ENCODE measurements at places on chromosomes 7 and 10.

DNA sequence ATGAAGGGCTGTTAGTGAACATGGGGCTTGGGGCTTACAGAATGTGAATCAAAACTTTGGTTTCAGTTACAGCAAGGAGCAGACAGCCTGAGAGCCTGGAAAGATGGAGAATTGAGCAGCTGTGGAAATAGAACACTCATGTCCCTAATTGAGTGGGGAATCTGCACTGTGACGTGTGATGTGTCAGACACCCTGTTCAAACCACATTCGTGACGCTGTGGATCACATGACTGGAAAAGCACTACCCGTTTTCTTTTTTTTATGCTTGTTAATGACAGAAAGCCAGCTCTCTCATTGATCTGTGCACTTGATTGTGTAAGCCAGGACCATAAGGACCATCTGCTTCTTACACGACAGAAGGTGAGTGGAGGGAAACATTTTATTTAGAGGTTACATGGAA is 15.1 kb upstream of the TBX20 start:
- no peak for DNase-seq

DNA sequence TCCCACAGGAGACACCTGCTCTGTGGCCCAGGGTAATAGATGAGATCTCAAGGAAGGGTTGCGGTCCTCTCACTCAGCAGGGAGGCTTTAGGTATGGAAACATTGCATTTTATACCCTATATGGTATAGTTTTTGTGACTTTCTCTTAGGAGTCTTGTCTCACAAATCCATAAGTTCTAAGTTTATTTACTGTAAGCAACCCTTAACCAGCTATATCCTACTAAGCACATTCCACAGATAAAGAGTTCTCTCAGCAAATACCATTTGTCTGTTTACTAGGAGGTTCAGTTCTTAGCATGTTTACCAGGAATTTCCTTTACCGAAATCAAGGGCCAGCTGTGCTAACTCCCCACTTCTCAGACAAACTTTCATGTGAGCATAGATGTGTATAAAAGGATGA is 66.9 kb downstream of the ANLN start:
- DNase-seq = no peak

- no peak for DNase-seq
Observed at GRCh38 chr7:157889480-157889879, 552.7 kb downstream of the DNAJB6 start.

DNA sequence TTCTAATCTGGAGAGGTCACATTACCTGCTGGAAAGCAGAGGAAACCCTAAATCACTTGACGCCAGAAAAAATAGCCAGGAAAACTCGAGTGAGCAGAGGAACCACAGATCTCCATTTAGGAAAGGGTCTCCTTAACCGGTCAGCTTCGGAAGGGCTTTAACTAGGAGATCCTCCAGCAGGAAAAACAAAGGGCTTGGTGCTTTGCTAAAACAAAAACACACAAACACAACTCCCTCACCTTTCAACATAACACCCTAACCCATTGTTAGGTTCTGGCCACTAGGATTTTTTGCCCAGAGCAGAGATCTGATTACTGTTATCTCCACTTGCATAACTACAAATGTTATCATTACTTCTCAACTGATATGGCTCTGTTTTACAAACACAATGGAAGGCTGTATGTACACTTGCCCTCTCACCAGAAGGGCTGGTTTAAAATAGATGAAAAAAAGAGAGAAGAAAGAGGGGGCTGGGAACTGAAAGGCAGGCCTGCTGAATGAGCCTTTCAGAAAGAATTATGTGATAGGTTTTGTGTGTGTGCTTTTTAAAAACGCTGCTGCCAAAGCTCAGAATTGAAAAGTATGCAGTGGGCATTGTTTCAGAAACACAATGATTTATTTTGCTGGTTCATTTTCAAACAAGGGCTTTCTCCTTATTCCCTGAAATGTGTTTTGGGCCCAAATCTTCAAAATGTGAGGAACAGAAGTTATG is 161.5 kb downstream of the FGFR2 start:
- DNase-seq = no peak

DNA sequence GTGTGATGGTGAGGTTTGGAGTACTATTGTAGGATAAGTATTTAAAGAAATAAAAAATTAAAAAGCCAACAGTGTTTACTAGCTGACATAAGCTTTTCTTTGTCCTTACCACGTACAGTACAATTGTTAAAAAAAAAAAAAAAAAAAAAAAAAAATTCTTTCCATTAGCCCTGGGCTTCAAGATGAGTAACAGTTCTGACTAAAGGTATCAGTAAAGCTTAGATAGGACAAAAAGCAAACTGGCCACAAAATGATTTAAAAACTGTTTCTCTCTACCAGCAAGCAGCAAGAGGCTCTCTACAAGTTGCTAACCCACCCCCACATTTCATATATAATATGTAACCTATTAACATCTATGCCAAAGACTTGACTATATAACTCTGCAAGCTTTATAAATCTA is 17.5 kb downstream of the HYCC1 start:
- no peak for DNase-seq

DNA sequence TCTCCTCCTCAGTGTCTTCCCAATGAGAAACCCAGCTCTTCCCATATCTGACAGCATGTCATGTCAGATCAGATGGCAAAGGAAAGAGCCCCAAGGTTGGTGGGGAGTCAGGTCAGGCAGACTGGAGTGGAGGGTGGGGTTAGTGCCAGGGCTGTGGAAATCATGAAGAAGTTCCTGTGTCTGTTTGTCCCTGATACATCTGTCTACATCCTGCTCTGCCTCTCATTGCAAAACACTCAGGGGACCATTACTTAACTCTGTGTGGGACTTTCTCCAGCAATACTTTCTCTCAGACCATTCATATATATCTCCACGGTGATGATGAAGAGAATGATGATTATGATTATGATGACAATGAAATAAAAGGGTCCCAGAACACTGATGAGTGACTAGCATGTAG is 3.3 kb downstream of the PRRT4 start:
- DNase-seq = no peak

- peak; percentile 9 for DNase-seq
Observed at GRCh38 chr7:123494193-123494796, 40.1 kb downstream of the IQUB start.

- DNase-seq = no peak
Observed at GRCh38 chr7:44970523-44971051, 8.2 kb downstream of the MYO1G start.

- DNase-seq = no peak
Observed at GRCh38 chr10:29146311-29147100, 142.4 kb upstream of the LYZL1 start.

Measured in HFF-Myc (cell line).